ENCODE measurements at places on chromosomes 1 and 21.

GRCh38 chr1:114176366-114176765, 22.7 kb upstream of the SYT6 start:
- ATAC-seq, result no peak

DNA sequence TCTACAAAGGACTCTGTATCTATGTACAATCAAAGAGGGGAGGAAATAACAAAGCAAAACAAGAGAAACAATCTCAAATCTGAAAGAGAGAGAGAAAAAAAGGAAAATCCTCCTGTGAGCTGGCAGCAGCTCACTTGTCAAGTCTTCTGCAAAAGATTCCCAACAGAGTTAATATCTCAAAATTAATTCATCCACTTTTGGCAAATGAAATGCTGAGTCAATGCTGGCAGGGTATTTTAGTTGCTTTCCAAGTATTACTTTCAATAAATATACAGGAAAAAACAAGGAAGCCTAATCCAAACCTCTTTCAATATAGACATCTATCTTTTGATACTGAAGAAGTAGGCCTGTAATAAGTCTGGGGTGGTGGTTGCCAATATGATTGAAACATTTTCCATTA, 613.9 kb upstream of the NEGR1 start:
- ATAC-seq, result no peak

- ATAC-seq, result no peak
Measured at GRCh38 chr1:171929121-171929520, 87.8 kb downstream of the DNM3 start.

DNA sequence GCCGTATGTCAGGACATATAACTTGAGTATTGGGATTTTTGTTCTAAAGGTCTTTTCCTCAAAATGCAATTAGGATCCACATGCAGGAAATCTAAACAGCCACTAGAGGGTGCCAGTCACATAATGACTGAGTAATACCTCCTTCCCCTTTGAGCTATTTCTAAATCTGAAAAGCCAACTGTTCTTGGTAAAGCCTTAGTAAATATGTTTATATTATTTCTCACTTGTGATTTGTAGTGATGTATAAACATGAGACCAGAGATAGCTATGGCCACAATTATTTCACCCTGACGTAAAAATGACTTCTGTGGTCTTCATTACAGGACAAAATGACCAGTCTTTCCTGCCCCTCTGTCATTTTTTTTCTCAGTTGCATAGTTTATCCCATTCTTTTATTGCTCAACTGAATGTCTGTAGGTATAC, 41.0 kb upstream of the DR1 start:
- peak; percentile 50 for ATAC-seq

All from stimulated activated memory B cell treated with anti-CD40 and anti-IgM and Interleukin-4, amounts not matched to agents 10 μg/mL and 1 μg/mL and 100 μg/mL, for 72 hours (primary cell).